KBM-7 (cell line): ENCODE measurements at places on chromosomes 4 and X.

DNA sequence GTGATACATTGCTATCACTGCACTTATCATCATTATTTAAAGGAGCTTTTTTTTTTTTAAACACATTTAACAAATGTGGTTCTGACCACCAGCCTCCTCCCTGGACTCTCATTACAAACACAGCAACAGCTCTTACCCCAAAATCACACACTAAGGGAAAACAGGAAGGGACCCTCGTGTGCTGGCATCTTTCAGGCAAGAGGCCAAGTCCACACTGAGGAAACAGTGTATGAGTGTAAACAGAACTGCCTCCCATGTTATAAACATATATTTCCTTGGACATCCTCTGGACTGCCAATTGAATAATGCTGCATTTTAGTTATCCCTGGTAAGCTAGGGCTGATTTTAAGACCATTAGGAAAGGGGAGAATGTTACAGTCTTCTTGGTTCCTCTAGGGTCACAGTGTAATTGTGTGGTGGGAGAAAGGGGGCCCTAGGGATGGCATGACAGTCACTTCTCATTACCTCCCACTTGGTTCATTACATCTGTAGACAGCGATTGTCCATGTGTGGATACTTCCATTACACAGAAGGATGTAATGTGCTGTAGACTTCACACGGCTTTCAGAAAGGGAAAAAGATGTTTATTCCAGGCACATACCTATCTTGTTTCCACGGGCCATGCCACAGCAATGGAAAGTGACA is 244.6 kb upstream of the TET2 start:
- peak; percentile 21 for DNase-seq

DNA sequence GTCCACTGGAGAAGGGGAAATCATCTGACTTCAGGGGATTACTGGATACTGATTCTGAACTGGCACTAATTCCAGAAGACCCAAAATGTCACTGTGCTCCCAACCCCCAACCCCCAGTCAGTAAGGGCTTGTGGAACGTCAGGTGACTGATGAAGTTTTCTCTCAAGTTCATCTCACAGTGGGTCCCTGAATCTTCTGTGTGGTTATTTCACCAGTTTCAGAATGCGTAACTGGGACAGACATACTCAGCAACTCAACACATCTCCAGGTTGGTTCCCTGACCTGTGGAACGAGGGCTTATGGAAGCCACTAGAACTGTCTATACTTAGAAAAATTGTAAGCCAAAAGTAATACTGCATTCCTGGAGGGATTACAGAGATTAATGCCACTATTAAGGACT is 45.3 kb downstream of the DDX60L start:
- DNase-seq = no peak

DNA sequence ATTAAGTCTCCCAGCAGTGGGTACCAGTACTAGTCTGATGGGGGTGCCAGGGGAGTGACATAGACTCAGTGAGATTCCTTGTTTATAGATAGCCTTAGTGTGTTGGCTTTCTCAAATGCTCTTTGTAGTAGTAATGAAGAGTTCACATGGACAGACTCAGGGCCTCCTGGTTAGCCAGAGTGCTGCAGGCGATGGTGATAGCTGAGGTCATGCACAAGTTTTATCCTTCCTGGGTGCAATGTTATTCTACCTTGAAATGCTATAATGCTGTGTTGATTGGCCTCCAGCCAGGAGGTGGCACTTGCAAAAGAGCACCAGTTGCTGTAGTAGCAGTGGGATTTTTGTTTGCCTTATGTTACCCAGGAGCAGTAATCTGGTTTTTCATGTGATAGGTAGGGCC is 35.5 kb upstream of the ADH4 start:
- DNase-seq = no peak

DNA sequence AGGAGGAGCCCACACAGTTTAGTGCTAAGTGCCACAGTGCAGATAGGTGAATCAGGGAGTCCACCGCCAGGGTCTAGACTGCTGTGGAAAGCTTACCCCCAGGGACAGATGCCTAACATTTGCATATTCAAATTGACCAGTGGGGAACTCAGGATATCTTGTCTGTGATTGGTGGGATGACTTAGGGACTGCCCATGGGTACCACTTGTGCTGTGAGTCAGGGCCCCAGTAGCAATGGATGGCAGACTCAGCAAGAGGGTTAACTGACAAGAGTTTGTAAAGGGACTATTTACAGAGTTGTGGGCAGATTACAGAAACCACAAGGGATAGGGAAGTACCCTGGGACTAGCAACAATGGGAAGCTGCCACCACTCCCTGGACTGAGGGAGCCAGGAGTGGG is 282.1 kb downstream of the BCOR start:
- DNase-seq = peak; percentile 83

DNA sequence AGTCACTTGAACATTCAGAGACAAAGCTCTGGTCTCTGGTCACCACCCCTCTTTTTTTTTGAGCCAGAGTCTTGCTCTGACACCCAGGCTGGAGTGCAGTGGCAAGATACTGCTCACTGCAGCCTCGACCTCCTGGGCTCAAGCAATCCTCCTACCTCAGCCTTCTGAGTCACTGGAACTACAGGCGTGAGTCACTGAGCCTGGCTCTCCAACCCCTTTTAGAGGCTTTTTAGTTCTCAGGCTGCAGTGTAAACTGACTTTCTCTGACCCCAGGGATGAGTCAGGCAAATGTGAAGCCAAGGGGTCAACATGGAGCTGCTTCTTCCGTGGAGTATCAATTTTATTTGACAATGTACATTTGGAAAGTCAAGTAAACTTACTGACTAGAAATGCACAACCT is 229.2 kb downstream of the PTTG2 start:
- DNase-seq = no peak

DNA sequence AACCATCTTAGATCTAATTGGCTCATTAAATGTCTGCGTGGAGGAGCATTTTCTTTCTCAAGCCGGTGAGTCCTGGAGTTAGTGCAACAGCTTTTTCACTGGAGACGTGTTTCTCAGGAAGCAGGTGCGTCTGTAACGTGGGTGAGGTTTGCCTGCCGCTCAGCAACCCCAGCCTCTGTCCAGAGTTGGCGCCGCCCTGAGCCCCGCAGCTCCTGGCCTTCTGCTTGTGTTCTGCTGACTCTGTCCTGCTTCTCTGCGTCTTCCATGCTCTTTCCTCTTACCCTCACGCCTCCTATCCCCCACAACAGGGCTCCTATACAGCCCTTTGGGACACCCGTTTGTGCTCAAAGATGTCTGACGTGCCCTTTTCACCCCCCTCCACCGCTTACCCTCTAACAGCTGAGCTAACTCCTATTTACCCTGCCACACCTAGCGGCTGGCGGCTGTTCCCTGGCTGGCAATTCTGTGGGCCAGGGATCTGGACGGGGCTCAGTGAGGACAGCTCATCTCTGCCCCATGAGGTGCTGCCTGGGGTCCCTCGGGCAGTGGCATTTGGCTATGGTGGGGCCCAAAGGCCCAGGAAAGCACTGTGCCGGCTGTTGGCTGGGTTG is 18.8 kb downstream of the DOK7 start:
- DNase-seq = no peak

- DNase-seq = no peak
Observed at GRCh38 chr4:97457253-97457652, 686.0 kb downstream of the STPG2 start.

- peak; percentile 66 for DNase-seq
Observed at GRCh38 chrX:132631579-132632232, 142.9 kb upstream of the MBNL3 start.

DNA sequence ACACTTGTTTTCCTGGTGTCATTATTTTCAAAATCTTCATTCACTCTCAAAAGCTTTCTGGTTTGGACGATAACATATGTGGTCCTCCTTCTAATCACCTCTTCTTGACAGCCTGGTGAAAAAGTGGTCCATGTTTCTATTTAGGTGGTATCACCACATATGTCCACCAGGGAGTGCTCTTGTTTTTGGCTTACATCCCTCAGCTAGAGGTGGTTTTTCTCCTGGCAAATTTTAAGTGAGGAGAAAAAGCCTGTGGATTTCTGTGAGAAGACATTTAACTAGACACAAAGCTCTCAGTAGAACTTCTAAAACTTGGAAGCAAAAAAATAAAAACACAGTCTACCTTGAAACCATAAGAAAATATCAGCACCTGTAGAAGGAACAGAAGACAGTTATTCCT is 58.0 kb upstream of the FRMPD4 start:
- DNase-seq = peak; percentile 57

DNA sequence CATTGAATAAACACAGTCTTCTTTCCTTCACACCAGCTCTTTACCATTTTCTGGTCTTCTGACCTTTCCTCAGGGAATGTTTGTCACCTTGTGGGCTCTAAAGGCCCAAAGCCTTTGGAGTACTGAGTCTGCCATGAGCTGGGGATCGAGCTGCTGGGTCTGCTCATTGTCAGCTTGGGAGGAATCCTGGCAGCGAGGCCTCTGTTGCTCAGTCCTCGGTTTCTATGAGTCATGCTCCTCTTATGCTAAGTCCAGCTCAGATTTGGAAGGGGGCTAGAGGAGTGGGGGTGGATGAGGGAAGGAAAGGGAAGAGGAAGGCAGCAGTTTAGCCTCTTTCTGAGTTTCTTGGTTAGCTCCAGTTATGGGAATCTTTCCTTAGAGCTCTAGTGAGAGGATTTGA is 31.1 kb downstream of the NHSL2 start:
- DNase-seq = no peak

DNA sequence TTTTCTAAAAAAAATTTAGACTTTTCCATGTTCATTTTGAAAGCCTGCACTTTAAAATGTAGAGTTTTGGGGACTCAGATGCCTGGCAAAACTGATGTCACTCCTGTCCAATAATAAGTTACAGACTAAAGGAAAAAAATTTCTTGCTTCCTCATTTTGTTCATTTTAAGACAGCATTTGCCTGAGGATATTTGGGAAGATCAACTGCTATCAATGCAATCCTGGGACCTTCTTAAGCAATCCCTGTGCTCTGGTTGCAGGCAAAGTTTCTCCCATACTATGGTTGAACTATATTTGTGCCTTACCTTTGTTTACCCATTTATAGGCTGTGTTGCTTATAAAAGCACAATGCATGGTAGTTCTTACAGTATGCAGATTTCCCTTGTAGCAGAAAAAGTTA is 280.4 kb downstream of the CFAP47 start:
- no peak for DNase-seq

GRCh38 chrX:69961365-69962072 is 88.2 kb downstream of the AWAT2 start:
- DNase-seq = no peak

- no peak for DNase-seq
Observed at GRCh38 chr4:85659610-85660218, 184.8 kb downstream of the ARHGAP24 start.

DNA sequence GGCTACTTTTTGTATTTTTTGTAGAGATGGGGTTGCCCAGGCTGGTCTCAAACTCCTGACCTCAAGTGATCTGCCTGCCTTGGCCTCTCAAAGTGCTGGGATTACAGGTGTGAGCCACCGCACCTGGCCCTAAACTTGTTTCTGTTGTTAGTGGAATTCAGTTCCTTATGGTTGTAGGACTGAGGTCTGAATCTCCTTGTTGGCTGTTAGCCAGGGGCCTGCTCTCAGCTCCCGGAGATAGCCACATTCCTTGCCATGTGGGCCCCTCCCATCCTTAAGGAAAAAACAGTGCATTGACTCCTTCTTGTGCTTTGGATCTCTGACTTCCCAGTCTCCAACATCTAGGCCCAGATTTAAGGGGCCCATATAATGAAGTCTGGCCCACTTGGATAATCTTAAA is 49.4 kb upstream of the NYX start:
- DNase-seq = no peak
